ENCODE measurements at places on chromosomes 2 and 18.

- DNase-seq, result no peak
These were observed 34.6 kb downstream of the COPS7B start for GRCh38 chr2:231820786-231821303.

- DNase-seq, result no peak
These were observed 279.7 kb downstream of the MBD5 start for GRCh38 chr2:148300544-148300943.

DNA sequence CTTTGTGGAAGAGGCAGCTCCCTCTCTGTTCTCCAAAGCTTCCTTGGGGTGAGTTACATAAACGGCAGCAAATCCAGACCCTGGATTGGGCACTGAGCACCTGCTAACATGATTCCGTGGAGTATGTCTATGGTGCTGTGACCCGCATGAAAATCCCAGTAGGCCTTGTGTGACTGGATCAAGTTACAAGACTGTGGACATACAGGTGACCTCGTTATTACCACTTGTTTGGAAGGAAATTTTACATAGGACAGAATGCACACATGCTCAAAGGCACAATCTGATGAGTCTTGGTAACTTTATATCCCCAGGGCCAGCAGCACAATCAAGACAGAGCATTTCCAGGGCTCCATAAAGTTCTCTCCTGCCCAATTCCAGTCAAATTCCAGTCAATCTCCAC is 120.2 kb upstream of the OTOS start:
- DNase-seq, result no peak

DNA sequence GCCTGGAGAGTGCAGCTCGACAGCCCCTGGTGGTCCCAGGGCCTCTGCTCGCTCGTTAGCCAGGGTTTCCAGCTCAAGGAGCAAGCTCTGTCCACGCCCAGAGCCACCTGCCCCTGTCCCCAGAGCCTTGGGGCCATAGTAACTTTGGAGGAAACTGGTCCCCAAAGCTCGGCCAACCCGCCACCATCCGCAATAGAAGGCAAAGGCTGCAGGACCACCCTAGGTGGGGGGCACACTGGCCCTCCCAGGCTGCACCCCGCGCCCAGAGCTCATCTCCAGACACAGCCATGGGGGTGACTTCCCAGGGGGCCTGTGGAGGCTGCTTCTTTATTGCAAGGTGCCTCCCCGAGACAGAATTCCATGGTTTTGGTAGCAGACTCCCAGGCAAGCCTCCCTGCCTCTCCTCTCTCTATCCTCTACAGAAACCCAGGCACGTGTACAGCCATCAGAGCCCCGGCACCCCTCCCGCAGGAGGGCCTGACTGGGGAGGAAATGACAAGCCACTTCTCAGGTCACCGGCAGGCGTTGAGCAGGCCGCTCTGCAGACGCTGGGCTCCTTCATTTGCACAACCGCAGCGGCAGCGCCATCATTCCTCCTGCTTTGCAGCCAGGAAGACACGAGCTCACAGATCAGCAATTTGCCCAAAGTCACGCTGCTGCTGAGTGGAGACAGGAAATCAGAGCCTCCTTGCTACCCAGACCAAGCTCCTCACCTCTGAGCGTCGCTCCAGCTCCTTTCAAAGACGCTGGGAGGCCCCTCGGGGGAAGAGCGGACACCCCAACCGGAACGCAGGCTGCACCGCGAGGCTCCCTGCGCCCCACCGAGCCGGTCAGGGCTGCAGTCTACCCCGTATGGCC is 80.2 kb downstream of the NDUFA10 start:
- no peak for DNase-seq

DNA sequence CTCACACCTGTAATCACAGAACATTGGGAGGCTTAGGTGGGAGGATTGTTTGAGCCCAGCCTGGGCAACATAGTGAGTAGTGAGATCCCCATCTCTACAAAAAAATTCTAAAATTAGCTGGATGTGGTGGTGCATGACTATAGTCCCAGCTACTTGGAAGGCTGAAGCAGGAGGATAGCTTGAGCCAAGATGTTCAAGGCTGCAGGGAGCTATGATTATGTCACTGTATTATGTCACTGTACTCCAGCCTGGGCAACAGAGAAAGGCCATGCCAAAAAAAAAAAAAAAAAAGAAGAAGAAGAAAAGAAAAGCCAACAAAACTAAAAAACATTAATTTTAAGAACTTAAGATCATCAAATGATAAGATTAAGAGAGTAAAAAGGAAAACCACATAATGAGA is 17.4 kb upstream of the NCOA1 start:
- no peak for DNase-seq

- no peak for DNase-seq
These were observed 164.9 kb upstream of the SCN7A start for GRCh38 chr2:166658901-166659300.

- DNase-seq, result no peak
These were observed 47.9 kb downstream of the SLC14A1 start for GRCh38 chr18:45771587-45772480.

GRCh38 chr18:13266218-13267100 is 47.9 kb downstream of the LDLRAD4 start:
- DNase-seq, result no peak

DNA sequence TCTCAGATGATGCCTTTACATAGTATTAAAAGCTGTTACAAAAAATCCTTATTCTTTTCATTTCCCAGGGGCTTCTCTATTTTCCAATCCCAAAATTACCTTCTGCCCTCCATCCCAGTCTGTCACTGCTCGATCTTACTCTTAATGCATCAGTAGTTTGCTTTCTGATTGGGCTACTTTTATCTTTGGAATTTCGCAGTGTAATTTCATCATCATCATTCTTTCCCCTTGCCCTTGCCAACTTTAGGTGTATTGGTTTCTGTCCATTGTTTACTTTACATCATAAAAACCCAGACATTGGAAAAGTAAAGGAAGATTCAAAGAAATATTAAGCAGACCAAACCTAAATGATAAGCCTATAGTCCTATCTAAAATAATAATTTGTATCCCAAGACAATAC is 457.2 kb downstream of the PIK3C3 start:
- no peak for DNase-seq

DNA sequence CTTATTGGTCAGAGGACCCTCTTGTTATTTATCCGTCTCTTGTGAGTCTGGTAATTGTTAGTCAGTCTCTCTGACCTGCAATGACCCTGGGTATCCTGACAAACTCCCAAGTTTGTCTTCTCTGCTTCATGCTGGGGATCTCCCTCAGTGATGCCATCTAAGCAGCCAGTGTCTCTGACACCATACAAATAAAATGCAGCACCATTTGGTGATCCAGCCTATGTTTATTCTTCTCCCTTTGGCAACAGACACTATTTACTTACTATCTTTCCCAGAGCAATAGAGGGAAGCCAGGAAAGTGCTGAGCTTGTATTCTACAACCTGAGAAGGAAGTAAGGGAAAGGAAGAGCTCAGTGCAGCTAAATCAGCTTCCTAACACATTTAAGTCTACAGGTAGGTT is 15.9 kb downstream of the SERPINE2 start:
- DNase-seq, result no peak

- no peak for DNase-seq
These were observed 191.4 kb downstream of the RBM43 start for GRCh38 chr2:151070253-151070652.

GRCh38 chr2:188142088-188142487 is 149.6 kb upstream of the GULP1 start:
- no peak for DNase-seq

GRCh38 chr2:202278944-202279343 is 13.4 kb downstream of the NOP58 start:
- DNase-seq, result no peak

GRCh38 chr2:3302751-3303582 is 74.7 kb downstream of the EIPR1 start:
- DNase-seq, result no peak

- no peak for DNase-seq
These were observed 40.8 kb downstream of the BCL11A start for GRCh38 chr2:60512641-60513040.

Measured in GM12865 (cell line).